ENCODE measurements at places on chromosomes 6 and 20.

DNA sequence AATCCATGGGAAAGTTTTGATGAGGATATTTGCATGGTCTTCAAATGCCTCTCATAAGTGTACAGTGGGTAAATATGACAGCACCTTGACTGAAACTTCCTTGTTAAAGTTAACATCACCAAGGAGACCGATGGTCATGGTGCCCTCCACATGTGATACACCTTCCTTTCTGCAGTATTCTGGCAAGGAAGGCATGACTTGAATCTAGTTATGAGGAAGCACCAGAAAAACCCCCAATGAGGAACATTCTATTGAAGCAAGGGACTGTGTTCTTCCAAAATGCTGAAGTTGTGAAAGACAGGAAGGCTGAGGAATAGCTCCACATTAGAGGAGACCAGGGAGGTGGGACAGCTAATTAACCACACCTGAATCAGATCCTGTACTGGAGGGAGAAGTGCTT, 118.3 kb downstream of the SLC24A3 start:
- DNase-seq, result no peak

- no peak for DNase-seq
These were observed 12.2 kb upstream of the LAMA2 start for GRCh38 chr6:128870746-128871145.

GRCh38 chr6:369559-370431, 21.8 kb upstream of the IRF4 start:
- no peak for DNase-seq

DNA sequence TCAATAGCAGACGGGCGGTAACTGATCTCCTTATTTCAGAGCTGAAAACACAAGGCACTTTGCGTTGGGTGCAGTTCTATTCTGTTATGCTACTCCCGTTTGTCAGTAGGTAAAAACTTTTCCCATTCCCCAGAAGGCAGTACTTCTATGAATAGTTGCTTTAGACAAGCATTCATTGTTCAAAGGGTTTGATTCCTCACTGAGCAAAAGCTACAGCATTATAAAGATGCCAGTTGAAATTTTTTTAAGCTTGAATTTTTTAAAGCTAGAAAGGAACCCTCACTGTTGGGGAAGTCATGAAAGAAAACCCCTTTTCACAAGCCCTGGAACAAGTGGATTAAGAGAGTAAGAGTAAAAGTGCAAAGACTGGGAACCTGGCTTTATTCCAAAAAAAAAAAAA, 42.3 kb downstream of the FUT9 start:
- DNase-seq, result no peak

- DNase-seq, result no peak
These were observed 15.0 kb downstream of the RBM39 start for GRCh38 chr20:35726842-35727711.

- DNase-seq, result no peak
These were observed 41.5 kb upstream of the ECI2 start for GRCh38 chr6:4176907-4177306.

- DNase-seq, result no peak
These were observed 16.2 kb downstream of the PM20D2 start for GRCh38 chr6:89162047-89162371.

DNA sequence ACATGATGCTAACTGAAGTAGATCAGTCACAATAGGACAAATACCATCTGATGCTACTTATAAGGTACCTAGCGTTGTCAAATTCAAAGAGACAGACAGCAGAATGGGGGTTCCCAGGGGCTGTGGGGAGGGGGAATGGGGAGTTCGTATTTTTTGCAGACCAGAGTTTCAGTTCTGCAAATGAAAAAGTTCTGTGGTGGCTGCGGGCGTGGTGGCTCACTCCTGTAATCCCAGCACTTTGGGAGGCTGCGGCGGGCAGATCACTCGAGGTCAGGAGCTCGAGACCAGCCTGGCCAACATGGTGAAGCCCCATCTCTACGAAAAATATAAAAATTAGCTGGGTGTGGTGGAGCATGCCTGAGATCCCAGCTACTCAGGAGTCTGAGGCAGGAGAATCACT, 68.1 kb downstream of the SLC22A23 start:
- DNase-seq, result no peak

DNA sequence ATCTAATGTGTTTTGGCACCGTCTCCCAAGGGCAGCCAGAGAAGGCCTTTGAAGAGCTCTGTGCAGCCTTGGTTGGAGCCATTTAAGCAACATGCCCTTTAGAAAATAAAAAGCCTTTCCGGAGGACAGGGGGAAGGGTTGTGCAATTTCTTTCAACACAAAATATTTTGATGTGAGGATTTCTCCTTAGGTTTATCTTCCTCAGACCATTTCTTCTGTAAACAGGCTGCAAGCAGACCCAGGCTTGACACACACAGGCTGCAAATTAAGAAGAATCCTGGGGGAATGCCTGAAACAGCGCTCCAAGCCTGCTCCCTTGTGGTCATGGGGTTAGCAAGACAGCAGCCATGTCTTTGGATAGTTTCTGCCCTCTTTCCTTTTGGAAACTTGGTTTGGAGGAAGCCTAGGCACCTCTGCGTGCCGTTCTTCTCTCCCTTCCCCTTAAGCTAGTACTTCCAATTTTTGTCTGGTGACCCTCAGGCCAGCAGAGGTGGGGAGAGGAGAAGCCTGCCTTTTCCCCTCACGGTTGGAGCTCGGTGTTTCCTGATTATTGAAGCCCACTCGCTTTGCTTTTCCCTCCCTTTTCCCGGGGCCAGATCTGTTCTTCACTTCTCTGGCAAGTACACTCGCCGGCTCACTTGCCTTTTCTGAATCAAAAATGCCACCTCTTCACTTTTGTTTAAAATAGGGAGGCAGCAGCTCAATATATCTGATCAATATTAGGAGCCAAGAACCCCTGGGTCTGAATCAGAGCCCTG, 39.6 kb upstream of the NOX3 start:
- no peak for DNase-seq

- no peak for DNase-seq
These were observed 52.3 kb downstream of the EZR start for GRCh38 chr6:158766621-158767455.

- DNase-seq, result no peak
These were observed 148.8 kb downstream of the ARID1B start for GRCh38 chr6:156925718-156926607.

- no peak for DNase-seq
These were observed 10.7 kb downstream of the MANEA start for GRCh38 chr6:95587989-95588388.

DNA sequence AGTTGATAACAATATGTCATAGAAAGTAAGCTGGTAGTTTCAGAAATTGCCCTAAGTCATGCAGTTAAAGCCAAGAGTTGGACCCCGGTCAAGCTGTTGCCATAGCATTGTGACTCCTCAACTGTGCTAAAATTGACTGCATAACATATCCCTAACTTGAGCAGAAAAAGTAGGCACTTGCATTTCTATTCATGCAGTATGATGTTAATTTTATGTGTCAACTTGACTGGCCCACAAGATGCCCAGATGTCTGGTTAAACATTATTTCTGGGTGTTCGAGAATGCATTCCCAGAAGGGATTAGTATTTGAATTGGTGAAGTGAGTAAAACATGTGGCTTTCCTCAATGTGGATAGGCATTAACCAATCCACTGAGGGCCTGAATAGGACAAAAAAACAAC, 136.4 kb downstream of the GPR63 start:
- DNase-seq, result no peak

GRCh38 chr6:90216072-90216977, 80.3 kb downstream of the BACH2 start:
- DNase-seq, result peak; percentile 65

GRCh38 chr6:45297320-45297719, 30.8 kb upstream of the RUNX2 start:
- DNase-seq, result no peak

DNA sequence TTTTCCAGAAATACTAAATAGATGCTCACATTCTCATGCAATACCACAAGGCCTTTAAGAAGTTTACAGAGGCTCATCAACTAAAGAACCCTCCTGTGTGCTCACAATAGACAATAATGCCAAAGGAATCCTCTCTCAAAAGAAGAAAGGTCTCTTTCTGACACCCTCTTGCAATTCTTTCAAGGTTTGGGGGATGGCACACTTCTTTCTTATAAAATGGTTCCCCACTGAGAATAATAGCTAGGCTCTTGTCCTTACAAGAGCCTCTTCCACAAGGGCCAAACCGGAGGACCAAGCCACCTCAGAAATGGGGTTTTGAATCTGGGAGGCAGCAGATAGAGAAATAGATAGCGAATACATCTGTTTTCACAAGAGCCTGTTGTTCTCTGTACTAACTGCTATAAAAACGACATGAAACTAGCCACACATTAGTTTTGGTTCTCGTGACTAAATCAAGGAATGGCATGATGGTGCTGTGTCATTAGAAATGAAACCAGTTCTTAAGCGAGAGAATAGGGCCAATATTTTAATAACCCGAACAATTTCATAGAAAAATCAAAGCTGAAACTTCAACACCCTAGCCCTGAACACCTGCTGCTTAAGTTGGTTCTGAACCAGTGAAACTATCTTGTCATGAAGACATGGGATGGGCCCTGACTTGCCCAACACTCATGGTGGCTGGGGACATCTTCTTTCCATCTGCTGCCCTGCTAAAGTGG, 81.1 kb downstream of the PRDM1 start:
- DNase-seq, result no peak

DNA sequence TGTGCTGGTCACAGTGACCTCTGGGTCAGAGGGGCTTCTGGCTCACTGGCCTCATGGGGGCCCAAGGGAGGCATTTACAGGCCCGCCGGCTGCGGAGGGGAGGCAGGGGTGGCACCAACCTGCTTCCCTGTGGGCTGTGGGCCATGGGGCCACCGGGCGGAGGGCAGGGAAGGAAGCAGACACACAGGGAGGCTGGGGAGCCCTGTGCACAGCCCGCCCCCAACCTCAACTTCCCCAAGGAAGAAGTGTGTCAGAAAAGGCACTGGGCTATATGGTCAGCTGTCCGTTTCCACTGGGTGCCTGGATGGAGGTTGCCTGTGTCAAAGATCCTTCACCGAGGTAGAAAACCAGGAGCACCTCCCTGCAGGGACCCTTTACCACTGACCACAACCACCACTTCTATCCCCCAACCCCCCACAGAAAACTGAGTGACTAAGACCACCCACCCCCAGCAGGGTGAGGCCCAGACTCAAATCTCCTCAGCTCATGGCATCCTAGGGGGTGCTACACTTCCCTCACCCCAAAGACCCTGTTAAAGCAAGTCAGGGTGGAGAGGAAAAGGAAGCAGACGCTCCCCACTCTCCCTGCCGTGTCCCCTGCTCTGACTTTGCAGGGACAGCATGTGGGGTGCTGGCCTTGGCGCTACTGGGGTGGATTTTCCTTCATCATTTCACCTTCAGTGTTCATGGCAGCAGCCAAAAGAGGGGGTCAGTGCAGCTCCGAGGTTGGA, 5.6 kb downstream of the CST3 start:
- no peak for DNase-seq

DNA sequence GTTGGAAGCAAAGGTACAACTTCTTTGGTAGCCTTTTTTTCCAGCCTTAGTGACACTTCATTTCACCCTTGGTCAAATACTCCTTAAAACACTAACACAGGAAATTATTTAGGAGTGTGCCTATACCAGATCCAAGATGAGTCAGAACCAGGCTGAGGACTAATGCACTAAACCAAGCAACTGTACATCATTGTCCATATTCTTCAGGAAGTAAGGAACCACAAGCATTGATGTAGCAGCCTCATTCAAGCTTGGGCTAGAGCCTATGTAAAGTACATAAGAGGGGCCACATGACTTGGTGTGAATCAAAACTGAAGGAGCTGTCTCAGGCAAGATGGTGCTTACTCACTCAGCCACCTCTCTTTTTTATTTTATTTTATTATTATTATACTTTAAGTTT, 20.7 kb upstream of the ADGB start:
- DNase-seq, result no peak

- DNase-seq, result no peak
These were observed 93.0 kb upstream of the DOK5 start for GRCh38 chr20:54382419-54382818.

GRCh38 chr6:98124171-98124570, 710.2 kb upstream of the POU3F2 start:
- DNase-seq, result no peak

DNA sequence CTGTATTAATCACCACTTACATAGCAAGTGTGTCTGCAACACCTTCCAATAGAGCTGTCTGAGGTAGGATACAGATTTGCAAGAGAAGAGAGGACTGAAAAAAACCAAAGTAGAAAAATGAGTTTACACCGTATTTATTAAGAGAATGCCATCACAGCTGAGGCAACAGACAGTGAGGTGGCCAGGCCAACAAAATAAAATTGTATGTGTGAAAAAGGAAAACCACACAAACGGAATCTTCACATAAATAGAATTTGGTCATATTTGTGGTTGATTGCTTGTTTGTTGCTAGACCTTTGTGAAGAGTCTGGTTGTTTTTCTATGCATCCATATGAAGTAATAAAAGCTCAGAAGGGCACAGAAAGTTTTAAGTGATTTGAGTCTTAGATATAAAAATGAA, 157.8 kb upstream of the TSHZ2 start:
- no peak for DNase-seq

DNA sequence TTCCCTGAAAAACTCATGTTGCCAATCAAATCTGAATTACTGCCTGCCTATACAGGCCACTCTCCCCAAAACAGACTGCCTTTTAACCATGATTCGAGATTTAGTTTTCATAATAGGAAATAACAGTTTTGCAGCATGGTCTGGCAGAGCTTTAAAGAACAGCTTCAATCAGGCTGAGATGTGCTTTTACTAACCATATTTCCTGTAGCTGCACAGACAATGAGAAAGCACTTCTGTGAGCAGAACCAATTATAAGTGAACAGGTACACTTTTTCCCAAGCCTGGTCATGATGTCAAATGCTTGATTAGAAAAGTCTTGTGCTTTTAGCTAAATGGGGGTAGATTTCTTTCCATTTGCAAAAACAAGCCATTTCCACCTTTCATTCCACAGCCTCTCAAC, 108.2 kb downstream of the THEMIS start:
- DNase-seq, result no peak

DNA sequence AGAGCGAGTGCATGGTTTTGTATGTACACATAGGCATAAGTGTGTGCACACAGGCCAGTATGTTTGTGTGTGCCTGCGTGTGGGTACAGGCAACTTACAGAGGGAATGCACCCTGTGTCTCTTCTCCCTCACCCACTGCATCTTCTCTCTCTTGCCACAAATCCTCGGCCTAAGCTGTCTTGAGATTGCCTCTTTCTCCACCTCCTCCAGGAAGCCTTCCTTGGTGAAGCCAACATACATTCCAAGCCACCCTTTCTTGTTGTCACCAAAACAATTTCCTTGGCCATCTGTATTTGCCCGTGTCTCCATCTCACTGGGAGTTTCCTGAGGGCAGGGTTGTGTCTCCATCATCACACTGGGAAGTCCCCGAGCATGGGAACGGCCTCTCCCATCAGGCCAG, 29.8 kb upstream of the MLN start:
- DNase-seq, result no peak

GRCh38 chr6:170114187-170114945, 176.5 kb downstream of the DLL1 start:
- DNase-seq, result no peak

- DNase-seq, result no peak
These were observed 251.7 kb upstream of the QKI start for GRCh38 chr6:163162874-163163213.

Data from germinal center (tissue), 1 donor.